AG09319 (cell line): ENCODE measurements at places on chromosomes 4 and X.
A peak's percentile ranks its signal among the peaks of the same experiment; 100 is the strongest.

GRCh38 chrX:8284131-8284530 lies 113.1 kb upstream of the VCX2 start:
- no peak for DNase-seq

- no peak for DNase-seq
These were observed 324.5 kb upstream of the RPS6KA3 start for GRCh38 chrX:20591246-20591645.

GRCh38 chr4:183458005-183458404 lies 13.6 kb downstream of the CDKN2AIP start:
- no peak for DNase-seq

- peak; percentile 15 for DNase-seq
These were observed 57.8 kb downstream of the KIAA0232 start for GRCh38 chr4:6840062-6840976.

- DNase-seq: no peak
These were observed 10.1 kb downstream of the STK26 start for GRCh38 chrX:132033166-132033565.

- no peak for DNase-seq
These were observed 7.7 kb downstream of the HPGDS start for GRCh38 chr4:94334962-94335361.

GRCh38 chr4:57080781-57081650 lies 29.2 kb downstream of the IGFBP7 start:
- DNase-seq: no peak
